Activated CD8-positive, alpha-beta memory T cell treated with anti-CD3 and anti-CD28 coated beads for 48 hours (primary cell): ENCODE measurements at places on chromosomes 3 and 15.

DNA sequence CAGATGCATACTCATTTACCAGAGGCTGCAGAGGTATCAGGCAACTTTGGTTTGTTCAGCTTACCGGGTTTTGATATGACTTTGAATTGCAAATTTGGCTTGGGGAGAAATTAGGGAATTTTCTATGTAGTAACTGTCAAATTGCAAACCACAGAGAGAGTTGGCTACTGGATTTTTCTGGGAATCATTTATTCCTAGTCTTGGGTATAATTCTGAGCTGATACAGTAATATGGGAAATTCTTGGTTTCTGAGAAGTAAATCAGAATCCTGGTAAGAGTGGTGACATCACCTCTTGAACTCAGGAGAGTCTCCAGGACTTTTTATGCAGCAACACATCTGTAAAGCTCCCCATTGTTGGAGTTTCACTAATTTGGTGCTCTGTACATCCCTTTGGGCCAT is 39.0 kb downstream of the GAP43 start:
- DNase-seq: no peak

DNA sequence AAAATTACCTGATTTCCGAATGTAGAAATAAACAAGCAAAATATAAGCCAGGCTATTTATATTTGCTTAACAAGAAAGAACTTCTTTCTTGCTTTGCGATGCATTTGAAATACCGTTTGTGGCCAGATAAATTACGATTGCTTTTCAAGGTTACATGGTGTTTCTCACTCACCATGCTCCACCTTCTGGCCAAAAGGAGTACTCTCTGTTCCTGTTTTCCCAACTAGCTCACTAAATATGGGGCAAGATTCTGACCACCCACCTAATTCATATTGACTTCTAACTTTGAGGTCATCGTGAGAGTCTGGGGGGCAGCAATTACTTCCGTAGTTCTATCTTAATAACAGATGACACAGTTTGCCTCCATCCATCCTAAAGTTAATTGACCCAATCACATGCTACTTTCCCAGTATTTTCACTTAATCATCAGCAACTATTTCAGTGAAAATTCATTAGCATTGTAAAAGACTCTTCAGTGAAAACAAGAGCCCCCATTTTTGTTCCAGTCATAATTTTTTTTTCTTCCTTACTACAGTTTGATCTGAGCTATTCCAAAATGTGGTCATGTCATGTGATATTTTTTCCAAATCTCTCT is 25.9 kb downstream of the ACP3 start:
- DNase-seq: no peak

DNA sequence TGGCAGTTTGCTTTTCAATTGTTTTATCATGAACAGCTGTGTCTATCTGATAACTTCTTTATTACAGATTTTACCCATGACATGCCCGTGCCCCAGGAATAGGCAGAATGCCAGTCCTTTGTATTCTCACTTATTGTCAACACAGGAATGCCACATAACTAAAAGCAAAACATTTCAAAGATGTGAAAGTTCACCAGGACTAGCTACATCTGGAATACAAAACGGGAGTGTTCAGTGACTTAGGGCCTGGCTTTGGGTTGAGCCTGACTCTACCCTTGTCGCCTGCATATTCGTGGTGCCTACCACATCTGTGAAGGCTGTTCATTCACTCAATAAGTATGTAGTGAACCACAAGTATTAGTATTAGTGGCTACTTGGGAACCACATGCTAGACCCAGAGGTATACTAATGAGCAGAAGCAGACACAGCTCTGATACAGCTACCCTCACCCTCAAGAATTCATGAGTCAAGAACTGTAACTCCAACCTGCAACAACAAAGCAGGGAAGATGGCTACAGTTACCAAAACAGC is 2.9 kb downstream of the TNFSF10 start:
- DNase-seq: no peak

DNA sequence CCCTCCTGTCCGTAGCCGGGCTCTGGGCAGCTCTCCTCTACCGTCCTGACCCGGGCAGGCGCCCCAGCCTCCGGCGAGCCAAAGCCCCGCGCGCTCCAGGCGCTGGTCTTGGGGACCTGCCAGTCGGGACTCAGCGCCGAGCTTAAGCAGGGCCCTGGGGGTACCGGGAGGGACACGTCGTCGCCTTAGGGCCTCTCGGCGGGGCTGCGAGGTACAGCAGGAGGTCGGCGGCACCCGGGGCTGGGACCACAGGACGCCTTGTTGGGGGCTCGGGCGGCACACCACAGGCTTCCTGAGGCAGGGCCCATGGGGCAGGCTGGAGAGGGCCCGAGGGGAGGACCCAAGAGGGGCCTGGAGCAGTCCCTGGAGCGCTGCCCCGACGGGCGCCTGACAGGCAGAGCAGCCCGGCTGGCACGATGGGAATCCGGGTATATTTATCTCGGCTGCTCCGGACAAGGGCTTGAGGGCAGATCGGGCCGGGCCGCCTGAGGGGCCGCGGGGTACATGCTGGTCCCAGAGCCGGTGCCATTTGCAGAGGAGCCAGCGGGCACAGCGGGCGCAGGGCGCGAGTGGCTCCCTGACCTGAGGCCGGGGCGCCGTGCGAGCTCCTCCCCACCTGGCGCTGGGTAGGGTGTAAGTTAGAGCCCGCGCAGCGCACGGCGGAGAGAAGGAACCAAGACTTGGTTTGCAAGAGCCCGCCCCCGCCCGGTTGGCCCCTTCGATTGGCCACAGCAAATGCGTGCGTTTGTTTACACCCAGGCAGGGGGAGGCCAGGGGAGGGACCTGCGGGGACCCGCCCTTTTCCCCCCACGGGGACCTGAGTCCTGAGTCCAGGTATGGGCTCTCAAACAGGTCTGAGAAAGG is 574 bp downstream of the SLC38A3 start:
- no peak for DNase-seq

- DNase-seq: no peak
Measured at GRCh38 chr3:133295199-133295901, 104.5 kb upstream of the BFSP2 start.

DNA sequence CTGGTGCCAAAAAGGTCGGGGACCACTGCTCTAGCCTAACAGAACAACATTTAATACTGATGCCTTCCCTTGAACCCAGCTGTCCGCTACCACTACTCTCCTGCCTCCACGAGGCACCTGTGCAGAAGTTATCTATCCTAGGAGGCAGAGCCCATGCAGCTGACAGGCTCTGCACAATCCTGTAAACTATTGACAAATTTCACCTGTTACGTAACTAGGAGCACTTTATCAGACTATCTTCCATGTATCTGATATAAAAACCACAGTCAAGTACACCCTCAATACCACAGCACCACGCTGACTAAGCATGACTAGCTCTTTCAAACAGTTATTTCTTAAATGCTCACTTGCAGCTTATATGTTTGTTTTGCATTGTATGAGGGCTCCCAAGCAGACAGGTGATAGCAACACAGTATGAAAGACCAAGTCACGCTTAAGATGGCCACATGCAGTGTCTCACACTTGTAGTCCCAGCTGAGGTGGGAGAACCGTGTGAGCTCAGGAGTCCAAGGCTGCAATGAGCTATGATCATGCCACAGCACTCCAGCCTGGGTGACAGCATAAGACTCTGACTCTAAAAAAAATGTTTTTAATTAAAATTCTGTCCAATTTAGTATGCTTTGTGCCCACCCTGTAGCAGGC is 4.5 kb upstream of the IL17RC start:
- DNase-seq: no peak

- DNase-seq: no peak
Measured at GRCh38 chr3:98740324-98740723, 22.8 kb upstream of the ST3GAL6 start.

DNA sequence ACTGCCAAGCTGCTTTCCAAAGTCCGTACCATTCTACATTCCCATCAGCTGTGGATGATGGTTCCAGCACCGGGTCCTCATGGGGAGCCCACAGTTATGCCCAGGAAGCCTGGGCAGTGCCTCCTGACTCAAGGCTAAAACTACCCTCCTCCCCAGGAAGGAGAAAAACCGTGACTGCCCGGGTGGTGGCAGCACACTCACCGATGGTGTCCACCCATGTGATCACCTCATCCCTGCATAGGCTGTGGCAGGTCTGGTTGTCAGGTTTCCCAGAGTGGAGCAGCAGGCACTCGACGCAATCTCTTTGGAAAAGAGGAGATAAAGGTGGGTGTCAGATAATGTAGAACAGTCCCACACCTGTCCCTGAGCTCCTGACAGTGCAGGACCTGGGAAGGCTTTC is 38.6 kb downstream of the UMPS start:
- DNase-seq: no peak

GRCh38 chr15:34879107-34879506 is 83.8 kb upstream of the ACTC1 start:
- DNase-seq: no peak

- no peak for DNase-seq
Measured at GRCh38 chr3:196872316-196872715, 4.6 kb downstream of the SENP5 start.

DNA sequence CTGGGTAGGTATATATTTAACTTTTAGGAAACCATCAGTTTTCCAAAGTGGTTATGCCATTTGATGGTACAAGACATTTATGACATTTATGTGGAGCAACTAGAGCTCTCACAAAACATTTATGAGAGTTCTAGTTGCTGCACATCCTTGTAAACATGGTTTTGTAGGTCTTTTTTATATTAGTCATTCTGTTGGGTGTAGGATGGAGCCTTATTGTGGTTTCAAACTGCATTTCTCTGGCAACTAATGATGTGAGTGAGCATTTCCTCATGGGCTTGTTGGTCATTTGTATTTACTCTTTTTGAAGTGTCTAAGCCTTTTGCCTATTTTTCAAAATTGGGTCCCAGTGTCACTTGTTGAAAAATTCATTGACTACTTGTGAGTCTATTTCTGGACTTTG is 45.7 kb upstream of the MGLL start:
- no peak for DNase-seq

DNA sequence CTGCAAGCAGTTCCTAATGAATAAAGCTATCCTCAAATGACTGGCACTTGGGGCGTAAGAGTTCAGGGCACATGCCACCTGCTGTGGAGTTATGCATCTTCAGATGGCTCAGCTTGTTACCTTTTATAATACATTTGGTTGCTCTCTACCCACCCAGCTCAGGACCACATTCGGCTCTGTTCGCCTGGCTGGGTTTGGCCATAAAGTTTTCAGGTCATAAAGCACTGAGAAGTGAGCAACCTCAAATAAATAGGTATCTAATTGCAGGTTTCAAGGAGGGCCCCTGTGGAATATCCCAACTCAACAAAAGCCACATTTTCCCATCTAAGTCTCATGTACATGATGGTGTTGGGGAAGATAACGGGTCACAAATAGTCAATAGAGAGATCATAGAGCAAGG is 727.3 kb downstream of the GRM7 start:
- no peak for DNase-seq

- DNase-seq: no peak
Measured at GRCh38 chr15:51623386-51623938, 891 bp upstream of the DMXL2 start.

DNA sequence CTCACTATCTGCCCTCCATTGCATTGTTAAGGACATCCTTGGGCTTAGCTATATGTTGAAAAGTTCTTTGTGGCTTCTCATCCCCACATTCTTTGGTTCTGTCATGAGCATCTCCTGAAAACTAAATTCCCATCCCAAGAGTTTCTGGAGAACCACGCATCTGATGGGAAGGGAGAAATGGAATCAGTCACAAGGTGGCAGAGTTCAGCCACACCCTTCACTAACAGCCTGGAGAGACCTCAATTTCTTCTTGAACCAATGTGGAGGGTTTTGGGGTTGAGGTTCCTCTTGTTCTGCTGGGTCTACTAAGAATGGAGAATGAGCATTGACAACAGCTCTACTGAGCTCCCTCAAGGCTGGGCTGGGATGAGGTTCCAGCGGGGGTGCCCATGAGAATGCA is 15.6 kb upstream of the MAGEL2 start:
- DNase-seq: no peak

- DNase-seq: no peak
Measured at GRCh38 chr3:196143708-196144382, 62.0 kb upstream of the TFRC start.

- DNase-seq: no peak
Measured at GRCh38 chr3:188911026-188911850, 260.5 kb upstream of the TPRG1 start.

- DNase-seq: no peak
Measured at GRCh38 chr15:31258260-31258659, 68.4 kb upstream of the KLF13 start.
